ENCODE measurements at places on chromosomes 1 and 21. TPM values are rescaled to one million over a fixed set of nuclear protein-coding genes. Genes with fewer than 3 reads are reported as not detected.
A peak's percentile ranks its signal among the peaks of the same experiment; 100 is the strongest.

SERINC2 gene
- 18.9 TPM for total RNA-seq

DNA sequence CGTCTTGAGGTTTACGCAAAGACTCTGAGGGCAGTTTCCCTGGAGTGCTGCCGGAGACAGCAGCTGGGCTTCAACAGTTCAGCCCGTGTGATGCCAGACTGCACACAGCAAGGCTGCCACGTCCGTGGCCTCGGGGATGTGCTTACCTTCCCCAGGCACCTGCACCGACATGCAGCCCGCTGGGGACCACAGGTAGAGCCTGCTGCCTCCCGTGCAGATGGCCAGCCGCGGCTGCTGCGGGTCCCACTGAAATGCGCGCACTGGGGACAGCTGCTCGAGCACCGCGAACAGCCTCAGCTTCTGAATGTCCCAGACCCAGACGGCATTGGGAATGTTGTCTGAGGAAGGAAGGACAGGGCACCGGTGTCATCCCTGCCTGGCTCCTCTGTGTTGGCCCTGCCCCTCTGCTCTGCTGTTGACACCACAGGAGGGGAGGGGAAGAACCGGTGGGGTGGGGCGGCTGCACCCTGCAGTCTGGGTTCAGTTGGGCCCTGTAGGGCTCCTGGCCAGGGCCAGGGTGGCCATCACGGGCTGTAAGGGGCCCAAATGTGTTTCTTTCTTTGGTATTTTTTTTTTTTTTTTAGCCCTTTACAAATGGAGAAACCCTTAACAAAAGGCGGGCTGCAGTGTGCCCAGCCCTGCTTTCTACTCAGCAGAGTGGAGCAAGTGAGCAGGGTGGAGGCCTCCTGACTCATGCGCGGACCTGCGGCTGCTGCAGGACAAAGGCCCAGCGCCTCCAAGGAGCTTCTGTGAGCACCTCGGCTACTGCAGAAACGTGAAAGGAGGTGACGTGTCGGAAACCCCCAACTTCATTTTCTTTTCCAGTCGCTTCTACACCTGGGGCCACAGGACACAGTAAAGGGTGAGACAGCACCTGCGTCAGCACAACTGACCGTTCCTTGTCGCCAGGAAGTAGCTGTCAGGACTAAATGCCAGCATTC lies 6.8 kb downstream of the TPRG1L start:
- no peak for DNase-seq

RPTN gene
- not detected for total RNA-seq

DNA sequence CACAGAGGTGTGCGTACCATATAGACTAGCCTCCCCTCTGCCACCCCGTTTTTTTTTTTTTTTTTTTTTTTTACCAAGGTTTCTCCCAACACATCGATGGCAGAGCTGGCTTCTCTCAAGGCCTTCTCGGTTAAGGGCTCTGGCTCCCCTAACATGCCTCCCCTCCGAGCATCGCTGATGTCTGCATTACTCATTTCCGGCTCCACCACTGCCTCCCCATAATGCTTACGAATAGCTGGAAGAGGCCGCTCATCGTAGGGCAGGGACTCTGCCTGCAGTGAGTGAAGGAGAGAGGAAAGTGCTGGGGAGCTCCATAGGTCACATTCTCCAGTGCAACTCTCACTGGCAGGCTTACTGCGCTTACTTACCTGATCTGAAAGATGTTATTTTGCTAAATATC lies 20.6 kb downstream of the CEP104 start:
- DNase-seq: peak; percentile 27

DNA sequence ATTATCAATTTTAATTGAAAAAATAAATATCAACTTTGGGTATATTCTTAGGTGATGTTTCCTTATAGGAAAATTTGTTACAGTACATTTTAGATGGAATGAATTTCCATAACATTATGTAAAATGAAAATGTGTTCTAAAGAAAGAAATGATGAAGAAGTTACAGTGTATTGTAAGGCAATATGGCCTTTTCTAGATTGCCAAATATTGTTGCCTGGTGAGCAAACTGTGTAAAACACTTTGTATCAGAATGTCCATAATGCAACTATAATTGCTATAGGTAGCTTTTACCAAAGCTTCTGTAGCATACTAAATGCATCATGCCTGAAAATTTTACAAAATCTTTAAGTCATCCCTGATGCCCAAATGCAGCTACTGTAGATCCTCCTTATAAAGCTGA lies 285.0 kb downstream of the LRRC7 start:
- no peak for DNase-seq

DNA sequence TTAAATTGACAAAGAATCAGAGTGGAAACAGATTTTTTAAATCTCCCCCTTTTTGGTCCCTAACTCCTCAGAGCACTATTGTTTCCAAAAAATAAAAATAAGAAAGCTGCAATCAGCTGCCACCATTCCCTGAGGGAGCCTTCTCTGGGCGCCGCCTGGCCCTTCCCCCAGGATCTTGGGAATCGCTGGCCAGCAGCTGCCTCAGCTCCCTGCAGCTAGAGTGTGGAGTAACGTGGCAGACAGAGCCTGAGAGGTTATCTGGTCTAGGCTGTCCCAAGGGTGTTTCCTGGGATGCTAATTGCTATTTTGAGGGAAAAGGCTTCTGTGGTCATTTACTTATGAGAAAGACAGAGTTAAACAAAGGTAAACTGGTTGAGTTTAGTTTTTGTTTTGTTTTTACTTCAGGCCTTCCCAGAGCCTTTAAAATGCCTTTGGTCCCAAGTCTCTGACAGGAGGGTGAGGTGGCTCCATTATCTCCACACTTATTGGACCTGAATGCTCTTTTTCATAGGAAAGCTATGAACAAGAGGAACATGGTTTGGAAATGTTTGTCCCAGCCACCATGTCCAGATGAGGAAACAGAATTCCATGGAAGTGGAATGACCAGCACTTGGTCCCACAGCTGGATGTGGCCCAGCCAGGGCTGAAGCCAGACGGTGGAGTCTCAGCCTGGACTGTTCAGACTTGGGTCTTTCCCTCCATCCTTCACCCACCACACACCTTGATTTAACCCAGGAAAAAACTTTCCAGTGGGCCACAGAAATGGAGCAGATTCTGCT lies 14.1 kb upstream of the KIAA1614 start:
- no peak for DNase-seq

DNA sequence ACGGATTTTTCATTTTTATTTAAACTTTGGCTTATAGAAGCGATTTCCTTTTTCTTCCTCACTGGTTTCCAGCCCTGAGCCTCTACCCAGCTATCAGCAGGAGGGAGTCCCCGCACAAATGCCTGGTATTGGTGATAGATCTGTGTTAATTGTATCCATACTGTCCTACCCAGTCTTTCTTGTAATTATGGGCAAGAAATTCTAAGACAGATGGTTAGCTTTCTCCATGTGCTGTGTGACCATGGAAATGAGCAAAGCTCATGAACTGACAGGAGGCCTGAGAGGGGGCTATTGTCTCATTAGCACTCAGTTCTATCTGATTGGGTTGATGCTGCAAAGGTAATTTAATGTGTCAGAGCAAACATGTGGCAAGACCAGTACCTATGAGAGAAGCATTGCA lies 108.1 kb upstream of the IVNS1ABP start:
- no peak for DNase-seq

GRCh38 chr21:29434081-29434480 lies 135.4 kb downstream of the BACH1 start:
- no peak for DNase-seq

SVBP gene
- 15.2 TPM for total RNA-seq

MAN1C1 gene
- 1.5 TPM for total RNA-seq

IGSF5 gene
- 1.1 TPM for total RNA-seq

DNA sequence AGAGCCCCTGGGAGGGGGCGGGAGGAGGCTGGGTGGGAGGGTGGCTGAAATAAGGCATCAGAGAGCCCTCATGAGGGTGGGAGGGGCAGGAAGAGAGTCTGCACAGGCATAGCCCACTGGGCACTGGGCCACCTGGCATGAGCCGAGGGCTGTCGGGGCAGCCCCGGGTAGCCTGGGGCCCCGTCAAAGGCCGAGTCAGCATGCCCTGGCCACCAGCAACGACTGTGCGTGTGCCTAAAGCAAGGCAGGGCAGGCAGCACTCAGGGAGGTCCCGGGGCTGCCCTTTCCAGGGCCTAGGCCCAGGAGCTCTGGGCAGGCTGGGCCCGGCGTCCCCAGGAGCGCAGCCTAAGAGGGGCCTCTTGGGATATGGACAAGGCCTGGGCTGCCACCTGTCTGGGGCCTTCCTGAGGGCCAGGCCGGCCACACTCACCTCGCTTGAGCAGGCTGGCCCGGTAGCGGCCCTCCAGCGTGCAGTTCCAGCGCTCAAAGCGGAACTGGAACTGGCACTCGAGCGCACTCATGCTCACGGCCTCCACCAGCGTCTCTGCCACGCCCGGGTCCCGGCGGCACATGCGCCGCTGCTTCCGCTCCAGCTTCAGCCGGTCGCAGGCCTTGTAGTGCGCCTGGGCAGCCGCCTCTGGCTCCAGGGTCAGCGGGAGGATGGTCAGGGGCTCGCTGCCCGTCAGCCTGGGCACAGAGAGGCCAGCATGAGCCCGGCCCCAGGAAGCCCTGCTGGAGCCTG lies 22.7 kb downstream of the WNT9A start:
- DNase-seq: no peak

- no peak for DNase-seq
Observed at GRCh38 chr1:180590889-180591288, 32.1 kb downstream of the OVAAL start.

BGLAP gene
- 2.3 TPM for total RNA-seq

- no peak for DNase-seq
Observed at GRCh38 chr1:25477448-25478034, 46.8 kb downstream of the MACO1 start.

GRCh38 chr1:26307363-26307781 lies 936 bp upstream of the UBXN11 start:
- no peak for DNase-seq

GRCh38 chr1:101964708-101965107 lies 32.0 kb downstream of the OLFM3 start:
- no peak for DNase-seq

DNA sequence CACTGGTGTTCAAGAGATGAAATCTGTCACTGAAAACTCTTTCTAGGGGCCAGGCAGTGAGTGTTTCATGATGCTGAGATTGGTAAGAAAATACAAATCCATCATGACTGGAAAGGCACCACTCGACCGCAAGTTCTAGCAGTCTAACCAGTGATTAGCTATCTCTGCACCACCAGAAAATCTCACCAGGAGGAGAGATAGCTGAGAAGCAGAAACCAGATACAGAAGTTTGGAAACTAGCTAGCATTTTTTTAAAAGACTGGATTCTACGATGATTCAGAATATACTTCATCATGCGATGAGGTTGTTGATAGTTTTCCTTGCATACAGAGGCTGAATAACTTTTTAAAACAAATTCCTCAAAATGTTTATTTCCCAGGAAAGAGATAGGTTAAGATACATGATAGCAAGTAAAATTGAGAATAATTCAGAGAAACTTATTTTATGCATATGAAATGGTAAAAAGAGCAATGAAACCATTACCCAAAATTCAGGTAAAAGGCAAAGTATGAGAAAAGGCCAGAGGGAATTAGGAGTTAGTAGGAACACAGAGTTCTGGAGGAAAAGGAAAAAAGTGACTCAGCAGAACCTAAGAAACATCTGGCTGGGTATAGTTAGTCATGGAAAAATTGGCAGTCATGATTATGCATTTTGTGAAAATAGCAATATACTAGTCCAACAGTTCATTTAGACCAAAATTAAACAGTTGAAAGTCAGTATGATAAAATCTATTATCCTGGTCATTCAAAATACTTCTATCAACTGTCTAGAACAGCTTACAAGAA lies 3.3 kb upstream of the F3 start:
- peak; percentile 46 for DNase-seq

GRCh38 chr1:207807326-207807689 lies 55.5 kb downstream of the CD46 start:
- no peak for DNase-seq

- no peak for DNase-seq
Observed at GRCh38 chr1:100034470-100034869, 64.7 kb downstream of the SLC35A3 start.

LCE1F gene
- total RNA-seq: not detected

CHIA gene
- not detected for total RNA-seq

- DNase-seq: no peak
Observed at GRCh38 chr1:184031409-184032107, 6.0 kb downstream of the COLGALT2 start.

DNA sequence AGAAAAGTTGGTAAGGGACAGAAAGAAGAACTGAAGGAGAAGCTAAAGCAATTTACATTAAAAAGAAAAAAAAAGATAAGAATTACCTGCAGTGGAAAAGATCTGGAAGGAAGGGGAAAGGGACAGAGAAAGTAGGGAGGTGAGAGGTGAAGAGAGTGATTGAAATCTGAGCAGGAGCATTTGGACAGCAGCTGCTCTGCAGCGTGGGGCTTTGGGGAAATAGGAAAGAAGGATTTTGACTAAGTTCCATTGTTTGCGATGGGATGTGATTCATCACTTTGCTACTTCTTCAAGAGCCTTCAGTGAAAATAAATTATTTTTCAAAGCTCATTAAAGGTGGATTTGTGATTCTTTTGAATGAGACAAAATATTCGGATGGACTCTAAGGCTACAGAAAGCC lies 26.1 kb upstream of the NMNAT2 start:
- peak; percentile 48 for DNase-seq

- no peak for DNase-seq
Observed at GRCh38 chr1:62352387-62352786, 33.2 kb upstream of the KANK4 start.

DNA sequence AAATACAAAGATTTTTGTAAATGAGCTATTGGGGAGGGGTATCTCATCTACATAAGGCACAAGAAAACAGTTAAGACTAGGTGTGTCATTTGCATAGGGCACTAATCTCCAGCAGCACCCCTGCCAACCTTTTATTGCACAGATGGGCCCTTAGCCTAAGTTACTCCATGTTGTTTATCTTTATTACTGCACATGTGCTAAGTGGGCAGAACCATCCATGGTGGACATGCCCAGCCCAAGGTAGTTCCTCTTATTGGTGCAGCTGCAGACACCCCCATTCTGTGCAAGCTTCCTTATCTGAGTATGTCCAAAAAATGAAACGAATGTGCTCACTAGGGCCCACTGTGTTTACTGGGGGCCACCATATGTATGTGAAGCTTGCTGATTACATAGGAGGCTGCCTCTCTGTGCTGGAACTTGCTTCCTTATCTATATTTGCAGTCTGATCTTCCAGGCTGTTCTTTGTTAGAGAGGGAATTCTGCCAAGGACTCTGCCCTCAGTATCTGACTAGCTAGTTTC lies 77.3 kb upstream of the NEK7 start:
- DNase-seq: no peak

DNA sequence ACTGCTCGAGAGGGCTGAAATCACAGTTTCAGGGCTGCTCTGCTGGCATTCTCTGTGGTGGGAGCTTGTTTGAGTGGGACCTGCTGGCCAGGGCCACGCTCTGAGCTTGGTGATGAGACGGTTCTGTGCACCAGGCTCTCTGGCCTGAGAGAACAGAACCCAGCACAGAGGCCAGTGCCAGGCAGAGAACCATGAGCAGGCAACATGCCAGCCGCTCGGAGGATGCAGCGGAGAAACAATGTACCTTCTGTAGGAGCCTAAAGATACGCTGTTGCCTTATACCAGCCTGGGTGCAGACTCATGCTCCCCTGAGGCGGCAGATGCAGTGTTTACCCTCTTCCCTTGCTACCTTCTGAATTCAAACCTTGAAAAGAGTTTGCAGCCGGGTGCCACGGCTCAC lies 10.0 kb downstream of the C2CD2 start:
- DNase-seq: no peak

- DNase-seq: no peak
Observed at GRCh38 chr1:231643071-231643934, 16.7 kb downstream of the DISC1 start.

Data from A172 (cell line).